ENCODE measurements at places on chromosomes 4 and X.

GRCh38 chr4:156312261-156312847, 358.7 kb upstream of the CTSO start:
- no peak for DNase-seq

DNA sequence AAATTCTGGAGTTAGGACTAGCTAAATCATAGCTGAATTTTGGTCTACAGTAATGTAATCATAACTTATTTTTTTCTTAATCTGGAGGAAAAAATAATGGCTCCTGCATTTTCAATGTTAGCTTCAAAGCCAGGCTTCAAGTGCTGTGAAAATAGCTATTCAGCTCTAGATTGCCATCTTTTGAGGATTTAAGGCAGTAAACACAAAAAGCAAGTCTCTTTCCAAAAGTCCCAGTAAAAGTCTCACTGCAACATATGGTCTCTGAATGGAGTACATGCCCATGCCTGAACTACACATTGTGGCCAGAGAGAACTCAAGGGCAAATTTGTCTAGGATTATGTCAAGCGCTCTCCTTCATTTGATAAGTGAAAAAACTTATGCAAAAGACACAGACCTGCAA, 720.9 kb downstream of the FSTL5 start:
- no peak for DNase-seq

GRCh38 chr4:145440292-145441007, 41.2 kb upstream of the SMAD1 start:
- DNase-seq: no peak

- no peak for DNase-seq
These were observed 951.2 kb downstream of the TECRL start for GRCh38 chr4:63458010-63458409.

DNA sequence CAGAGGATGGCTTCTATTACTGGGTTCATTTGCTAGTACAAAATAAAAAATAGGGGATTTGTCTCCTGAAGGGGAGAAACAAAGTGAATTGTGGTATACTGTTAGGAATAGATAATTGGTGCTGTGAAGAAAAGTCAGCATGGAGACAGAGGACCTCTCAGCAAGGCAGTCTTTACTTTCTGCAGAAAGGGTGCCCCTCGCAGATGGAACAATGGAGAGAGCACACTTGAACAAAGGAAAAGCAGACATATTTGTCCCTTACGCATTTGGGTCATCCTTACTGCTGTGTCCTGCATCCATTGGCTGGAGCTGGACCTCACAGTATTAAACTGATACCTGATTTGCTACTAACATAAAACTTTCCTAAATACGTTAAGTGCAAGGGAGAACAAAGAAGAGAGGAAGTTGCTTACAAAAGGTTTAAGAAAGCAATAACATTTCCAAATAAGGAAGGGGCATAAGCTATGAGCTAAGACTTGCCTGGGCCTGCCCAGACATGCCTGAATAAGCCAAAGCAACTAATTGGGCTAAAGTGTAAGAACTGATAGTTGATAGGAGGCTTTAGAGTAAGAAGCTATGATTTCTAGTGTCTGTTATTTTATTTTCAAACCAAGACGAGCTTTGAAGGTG, 83.8 kb downstream of the CCKAR start:
- no peak for DNase-seq

DNA sequence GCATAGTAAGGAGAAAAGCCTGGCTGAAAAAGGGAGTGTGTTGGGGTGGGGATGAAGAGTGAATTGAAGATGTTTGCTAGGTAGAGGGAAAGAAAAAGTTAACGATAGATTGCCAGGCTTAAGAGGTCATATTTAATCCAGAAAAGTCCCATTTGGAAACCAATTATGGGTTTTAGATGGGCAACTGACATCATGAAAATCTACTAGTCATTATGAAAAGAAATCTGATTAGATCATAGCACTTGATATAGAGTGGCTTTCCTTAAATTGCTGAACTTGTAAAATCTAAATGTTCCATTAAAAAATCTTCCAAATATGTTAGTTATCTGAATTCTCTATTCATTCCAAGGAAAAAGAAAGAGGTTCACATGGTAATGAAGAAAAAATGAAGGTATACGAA, 37.5 kb upstream of the IL21 start:
- DNase-seq: no peak

DNA sequence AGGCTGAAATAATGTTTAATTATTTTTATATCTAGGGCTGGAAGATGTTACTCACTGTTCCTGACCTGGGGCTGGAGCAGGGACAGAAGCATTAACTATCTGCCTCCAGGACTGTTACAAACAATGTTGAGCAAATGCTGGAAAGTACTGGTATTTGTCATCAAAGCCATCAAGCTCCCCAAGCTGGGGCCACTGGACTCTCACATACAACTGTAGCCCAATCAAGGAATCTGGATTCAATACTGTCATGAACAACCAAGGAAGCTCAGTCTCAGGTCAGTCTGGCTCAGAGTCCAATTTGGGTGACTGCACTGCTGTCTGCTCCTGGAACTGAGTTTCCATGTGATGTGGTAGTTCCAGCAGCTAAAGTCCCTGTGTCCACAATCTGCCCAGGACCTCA, 50.4 kb downstream of the APOO start:
- DNase-seq: no peak

- DNase-seq: no peak
These were observed 15.2 kb downstream of the PDLIM3 start for GRCh38 chr4:185520119-185520518.

DNA sequence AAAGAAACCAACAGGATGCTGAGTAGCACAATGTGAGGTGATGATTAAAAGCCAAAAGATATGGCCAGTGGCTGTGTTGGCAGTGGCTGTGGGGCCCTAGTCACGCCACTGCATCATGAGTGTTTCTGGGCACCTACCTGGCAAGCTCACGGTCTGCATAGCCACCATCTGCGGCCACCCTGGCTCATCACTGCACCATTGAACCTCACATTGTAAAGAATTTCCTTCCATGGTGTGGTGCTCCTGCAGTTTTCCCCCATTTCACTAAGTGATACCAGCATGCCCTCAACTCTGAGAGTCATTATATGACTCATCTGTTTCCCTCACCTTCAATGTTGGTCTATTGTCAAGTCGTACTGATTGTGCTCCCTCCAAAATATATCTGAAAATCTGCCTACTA, 45.5 kb upstream of the CLNK start:
- DNase-seq: no peak

- DNase-seq: no peak
These were observed 22.9 kb upstream of the CXCL13 start for GRCh38 chr4:77582711-77583110.

- no peak for DNase-seq
These were observed 16.0 kb upstream of the UVSSA start for GRCh38 chr4:1330761-1331590.

GRCh38 chr4:162909952-162910351, 256.7 kb downstream of the NAF1 start:
- DNase-seq: no peak

DNA sequence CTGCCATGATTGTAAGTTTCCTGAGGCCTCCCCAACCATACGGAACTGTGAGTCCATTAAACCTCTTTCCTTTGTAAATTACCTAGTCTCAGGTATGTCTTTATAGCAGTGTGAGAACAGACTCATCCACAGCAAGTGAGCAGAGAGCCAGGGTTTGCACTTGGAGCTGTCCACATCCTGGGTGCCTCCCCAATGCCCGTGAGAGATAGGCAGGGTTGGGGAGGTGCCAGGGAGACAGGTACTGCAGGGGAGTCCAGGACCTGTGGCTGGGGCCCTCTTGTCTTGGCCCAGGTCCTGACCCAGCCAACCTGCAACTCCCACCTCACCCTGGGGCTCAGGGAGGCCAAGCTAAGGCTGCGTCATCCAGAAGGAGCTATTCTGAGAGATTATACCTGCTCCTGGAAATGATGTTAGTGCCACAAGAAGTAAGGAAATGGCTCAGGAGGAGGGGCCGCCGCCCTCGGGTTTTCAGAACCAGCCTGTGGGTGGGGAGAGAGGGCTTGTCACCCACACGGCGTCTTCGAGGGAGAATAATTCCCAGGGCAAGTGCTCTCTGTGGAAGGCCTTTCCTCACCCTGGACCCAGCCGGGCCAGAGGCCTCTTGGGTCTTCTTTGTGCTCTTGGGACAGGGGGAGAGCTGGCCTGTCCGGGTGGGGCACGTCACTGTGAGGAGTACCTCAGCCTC, 66.5 kb downstream of the ADRA2C start:
- DNase-seq: no peak

DNA sequence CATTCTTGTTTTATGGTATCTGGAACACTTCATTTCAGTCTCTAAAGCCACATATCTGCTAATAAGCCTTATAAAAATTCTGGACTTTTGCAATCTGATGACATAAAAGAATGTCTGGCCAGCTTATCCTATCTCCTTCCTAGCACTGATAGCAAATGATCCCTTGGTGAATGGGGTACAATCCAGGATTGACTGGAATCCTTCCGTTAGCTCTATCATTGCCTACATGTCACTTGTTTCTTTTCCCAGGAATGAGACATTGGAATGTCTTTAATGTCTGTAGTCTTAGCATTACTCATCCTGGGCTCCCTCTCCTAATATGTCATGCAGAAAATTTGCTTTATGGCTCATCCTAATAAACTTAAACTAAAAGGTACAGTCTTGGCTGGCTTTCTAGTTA, 14.8 kb upstream of the PABPC4L start:
- no peak for DNase-seq

DNA sequence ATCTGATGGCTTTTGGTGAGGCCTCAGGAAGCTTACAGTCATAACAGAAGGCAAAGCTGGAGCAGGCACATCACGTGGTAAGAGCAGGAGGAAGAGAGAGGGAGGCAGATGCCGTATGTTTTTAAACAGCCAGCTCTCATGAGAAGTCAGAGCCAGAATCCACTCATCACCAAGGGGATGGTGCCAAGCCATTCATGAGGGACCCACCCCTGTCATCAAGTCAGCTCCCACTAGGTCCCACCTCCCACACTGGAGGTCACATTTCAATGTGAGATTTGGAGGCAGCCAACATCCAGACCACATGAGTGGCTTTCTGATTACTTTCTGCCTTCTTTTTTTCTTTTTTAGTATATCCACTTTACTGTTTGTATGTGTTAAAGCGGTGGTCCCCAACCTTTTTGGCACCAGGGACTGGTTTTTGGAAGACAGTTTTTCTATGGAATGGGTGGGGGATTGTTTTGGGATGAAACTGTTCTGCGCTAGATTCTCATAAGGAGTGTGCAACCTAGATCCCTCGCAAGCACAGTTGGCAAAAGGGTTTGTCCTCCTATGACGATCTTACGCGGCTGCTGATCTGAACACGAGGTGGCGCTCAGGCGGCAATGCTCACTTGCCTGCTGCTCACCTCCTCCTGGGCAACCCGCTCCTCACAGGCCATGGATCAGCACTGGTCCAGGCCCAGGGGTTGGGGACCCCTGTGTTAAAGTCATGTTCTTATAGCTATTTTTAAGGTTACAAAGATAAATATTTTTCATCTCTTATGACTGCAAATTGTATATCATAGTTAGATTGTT, 61.7 kb downstream of the SLIT2 start:
- DNase-seq: no peak

GRCh38 chr4:173517781-173518424, 12.1 kb downstream of the HAND2 start:
- DNase-seq: no peak

DNA sequence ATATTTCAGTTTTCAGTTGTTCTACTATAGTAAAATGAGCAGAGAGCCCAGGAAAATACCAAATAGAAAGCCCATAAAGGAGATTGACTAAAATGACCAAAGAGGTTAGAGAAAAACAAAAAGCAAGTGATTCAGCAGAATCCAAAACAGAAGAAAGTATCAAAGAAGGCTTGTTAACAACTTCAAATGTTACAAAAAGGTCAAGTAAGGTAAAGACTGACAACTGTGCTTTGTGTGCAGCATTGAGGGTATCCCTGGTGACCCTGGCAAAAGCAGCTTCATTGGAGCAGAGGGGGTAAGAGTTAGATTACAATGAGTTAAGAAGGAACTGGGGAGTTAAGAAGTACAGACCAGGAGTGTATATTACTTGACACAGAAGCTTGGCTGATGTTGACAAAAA, 317.9 kb downstream of the OPHN1 start:
- DNase-seq: no peak

GRCh38 chr4:73606465-73606974, 13.7 kb downstream of the RASSF6 start:
- no peak for DNase-seq

DNA sequence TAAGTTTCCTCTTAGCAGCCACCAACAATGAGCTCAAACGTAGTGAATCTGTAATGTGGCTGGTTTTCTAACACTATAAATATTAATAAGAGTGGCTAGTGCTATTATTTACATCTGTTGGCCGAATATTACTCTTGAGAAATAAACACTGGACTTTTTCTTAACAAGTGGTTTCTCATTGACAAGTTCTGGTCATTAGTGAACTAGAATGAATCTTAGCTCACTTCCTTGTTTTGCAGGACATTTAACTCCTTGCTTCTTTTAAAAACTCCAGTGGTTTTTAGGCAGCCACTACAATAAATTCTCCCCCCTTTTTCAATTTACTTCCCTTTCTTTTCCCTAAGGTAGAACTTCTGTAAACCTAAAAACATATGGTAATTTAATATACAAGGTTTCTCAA, 177.2 kb downstream of the ARAP2 start:
- DNase-seq: no peak

DNA sequence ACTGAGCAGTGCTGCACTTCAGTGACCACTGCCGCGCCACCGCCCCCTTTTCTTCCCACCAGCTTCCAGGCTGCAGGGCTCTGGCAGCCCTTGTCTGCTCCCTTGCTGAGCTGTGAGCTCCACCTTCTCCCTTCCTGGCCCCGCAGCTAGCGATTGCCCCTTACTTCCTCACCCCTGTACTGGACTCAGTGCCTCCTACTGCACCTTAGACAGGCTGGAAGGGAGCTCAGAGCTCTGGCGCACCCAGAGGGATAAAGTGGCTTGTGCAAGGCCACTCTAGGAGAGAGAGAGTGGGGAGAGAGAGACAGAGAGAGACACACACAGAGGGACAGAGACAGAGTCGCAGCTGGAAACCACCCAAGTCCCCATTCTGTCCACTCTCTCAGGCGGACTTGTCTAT, 6.0 kb downstream of the RASL11B start:
- peak; percentile 53 for DNase-seq

- no peak for DNase-seq
These were observed 86.0 kb downstream of the PARM1 start for GRCh38 chr4:75018811-75019479.

- no peak for DNase-seq
These were observed 53.5 kb downstream of the SPANXA2 start for GRCh38 chrX:141642979-141643378.

DNA sequence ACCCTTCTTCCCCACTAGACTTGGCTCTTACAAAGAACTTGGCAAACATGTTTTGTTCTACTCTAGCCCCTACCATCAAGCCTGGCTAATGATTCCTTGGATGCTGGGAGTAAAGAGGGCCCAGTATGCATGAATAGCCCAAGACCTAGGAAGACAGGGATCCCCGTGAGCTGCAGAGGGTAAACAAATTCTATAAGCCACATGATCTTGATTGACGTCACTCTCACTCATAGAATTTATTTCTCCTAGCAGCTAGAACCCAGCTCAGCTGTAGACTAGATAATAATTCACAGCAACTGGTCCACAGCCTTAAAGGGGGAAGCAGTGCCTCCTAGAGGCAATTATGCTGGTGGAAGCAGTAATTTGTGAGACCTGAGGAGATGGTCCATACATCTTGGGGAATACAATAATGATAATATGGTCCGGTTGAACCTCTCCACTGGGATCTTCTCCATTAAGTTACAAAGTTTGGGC, 16.1 kb upstream of the USO1 start:
- DNase-seq: no peak
